GM23248 (cell line): ENCODE measurements at places on chromosomes 7 and 10.
A peak's percentile ranks its signal among the peaks of the same experiment; 100 is the strongest.

DNA sequence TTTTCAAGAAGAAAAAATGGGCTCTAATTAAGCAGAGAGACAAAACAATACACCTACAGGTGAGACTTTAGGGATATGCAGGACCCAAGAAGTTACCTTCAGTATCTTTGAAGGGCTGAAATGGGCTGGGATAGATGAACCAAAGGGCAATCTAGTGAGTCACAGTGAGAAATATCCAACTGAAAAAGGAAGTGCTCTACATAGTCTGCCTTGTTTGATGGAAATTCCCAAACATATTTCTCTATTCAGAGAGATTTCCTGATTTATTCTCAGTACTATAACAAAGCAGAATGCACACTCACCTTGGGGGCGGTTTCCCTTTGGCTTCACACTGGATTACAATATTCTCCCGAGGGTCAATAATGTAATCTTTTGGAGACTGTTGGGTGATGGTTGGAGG is 104.1 kb upstream of the LAMB4 start:
- DNase-seq = peak; percentile 54

DNA sequence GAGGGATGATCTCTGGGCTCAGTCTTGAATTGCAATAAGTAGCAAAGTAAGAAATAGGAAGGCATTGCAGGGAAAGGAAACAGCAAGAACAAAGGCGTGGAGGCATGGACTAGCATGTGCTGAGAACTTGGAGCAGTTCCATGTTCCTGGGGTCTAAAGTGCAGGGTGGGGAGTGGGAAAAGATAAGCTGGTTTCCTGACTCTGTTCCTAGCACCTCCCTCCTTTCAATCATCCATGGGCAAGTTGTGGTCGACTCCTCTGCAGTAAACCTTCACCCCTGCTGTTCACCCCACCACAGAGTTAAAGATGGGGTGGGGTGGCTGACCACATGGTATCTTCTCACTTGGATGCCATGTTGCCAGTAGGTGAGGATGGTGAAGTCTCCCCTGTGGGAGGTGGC is 29.6 kb downstream of the RPS24 start:
- no peak for DNase-seq

GRCh38 chr7:116672596-116673456 is 830 bp downstream of the MET start:
- peak; percentile 78 for DNase-seq

- DNase-seq = peak; percentile 49
These were observed 57.4 kb upstream of the SVIL start for GRCh38 chr10:29692121-29692539.

DNA sequence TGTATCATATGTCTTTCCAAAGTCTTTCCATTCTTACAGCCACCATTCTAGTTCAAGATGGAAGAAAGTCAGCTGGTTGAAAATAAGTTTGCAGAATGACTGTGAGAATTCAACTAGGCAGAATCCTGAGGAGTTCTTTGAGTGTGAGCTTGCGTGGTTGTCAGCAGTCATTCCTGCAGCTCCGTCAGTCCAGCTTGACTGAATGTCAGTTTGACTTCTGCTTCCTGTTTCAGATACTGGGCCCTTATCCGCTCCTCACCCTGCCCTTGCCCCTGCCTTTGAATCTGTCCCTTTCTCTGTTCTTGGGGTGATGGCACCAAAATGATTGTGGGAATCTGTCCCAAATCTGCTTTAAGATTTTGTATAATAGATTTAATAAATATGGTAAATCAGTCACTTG is 27.8 kb downstream of the SLC26A5 start:
- DNase-seq = no peak

- no peak for DNase-seq
These were observed 202.2 kb downstream of the CACNA2D1 start for GRCh38 chr7:82241356-82241755.

GRCh38 chr10:77104459-77104980 is 533.1 kb downstream of the KCNMA1 start:
- peak; percentile 69 for DNase-seq

GRCh38 chr10:51047857-51048256 is 26.4 kb upstream of the PRKG1 start:
- peak; percentile 39 for DNase-seq

- no peak for DNase-seq
These were observed 22.6 kb downstream of the JCAD start for GRCh38 chr10:30036811-30037210.

GRCh38 chr7:99191869-99192596 is 15.9 kb downstream of the KPNA7 start:
- DNase-seq = no peak

DNA sequence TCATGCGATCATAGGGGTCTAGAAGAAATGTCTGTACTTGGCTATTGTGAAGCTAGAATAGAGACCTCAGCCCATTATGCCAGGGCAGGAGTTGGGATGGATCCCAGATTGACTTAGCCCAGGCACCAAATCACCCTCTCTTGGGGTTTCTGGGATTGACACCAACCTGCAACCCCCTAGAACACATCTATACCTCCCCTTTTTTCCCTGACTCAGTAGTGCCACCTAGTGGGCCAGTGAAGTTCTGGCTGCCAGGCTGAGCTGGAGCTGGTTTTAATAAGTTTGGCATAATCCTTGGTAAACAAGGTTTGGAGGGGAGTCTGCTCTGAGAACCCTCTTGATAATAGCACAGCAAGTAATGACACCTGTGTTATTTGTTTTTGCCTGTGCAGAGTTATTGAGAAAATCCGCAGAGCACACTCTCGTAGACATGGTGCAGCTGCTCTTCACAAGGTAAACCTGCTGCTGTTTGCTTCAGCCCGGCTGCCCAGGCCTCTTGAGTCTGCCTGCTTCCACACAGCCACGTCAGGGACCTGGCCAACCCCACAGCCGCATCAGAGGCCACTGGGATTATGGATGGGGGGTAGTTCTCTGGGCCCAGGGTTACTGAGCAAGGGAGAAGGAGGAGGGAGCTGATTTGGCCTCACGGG is 43.3 kb upstream of the NFKB2 start:
- peak; percentile 64 for DNase-seq

DNA sequence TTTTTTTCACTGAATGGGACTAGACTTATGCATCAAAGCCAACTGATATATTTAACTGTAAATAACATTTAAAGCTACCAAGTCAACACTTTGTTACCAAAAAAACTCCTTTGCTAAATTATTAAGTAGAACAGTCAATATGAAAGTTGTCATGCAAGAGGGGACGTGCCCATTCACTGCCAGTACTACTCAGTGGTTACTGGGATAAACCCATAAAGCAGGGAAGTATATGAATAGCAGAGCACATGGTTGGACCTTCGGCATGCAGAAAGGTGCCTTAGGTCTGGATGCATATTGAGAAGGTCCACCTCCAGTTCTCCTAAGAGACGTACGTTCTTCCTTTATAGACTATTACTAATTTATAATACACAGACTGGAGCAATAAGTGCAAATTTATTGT is 120.1 kb downstream of the SVOPL start:
- DNase-seq = no peak

- DNase-seq = peak; percentile 36
These were observed 9.0 kb upstream of the ARPC1B start for GRCh38 chr7:99365318-99366141.

DNA sequence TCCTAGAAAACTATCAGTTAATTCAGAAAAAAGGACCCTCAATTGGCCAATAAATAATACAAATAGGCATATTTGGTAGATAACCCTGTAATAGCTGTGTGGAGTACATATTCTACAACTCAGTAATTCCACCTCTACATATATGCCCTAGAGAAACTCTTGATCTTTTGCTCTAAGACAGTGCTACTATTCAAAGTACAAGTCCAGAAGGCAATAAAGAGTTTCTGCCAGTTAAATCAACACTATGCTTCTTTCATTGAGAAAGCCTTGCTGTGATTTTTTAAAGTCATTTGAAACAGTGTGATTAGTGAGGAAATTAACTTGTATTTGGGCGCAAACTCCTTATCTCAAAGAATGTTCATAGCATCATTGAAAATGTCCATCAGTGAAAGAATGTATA is 75.6 kb downstream of the ZNRF2 start:
- no peak for DNase-seq

DNA sequence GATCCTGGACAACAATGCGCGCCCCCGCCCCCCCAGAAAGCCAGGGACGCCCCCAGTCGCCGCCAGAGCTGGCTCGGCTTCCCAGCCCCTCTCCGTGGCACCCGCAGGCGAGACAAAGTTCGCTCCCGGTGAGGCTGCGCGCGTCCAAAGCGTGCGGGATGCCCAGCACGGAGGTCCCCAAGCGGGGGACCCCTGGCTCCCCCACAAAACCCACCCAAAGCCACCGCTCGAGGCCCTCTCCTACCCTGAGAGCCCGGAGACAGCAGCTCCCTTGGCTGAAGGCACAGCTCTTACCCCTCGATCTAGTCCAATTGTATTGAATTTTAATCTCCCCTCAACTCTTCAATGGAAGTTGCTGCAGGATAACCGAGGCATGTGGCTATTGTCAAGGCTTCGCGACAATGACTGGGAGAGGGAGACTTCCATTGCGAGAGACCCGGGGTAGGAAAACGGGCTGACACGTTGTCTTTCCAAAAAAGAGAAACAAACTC is 305.3 kb downstream of the PRPF18 start:
- peak; percentile 26 for DNase-seq

- DNase-seq = no peak
These were observed 64.4 kb upstream of the PLPP4 start for GRCh38 chr10:120392671-120393079.

DNA sequence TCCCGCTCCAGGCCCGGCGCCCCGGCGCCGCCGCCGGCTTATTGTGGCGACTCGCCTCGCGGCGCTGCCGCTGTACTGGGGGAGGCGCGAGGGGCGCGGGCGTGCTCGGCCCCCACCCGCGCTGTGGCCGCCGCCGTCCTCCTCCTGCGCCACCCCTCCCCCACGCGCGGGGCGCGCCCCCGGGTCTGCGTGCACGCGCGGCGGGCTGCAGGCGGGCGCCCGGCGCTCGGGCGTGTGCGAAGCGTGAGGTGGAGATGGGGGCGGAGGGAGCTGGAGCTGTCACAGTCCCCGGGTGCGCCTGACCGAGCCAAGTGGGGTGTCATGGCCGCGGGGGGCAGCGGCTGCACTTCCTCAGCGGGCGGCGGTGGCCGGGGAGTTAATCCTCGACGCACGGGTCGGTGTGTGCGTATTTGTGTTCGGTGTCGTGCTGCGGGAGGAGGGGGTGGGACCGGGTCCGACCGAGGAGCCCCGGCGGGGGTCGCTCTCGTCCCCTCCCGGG is 672 bp downstream of the LCOR start:
- peak; percentile 92 for DNase-seq

- no peak for DNase-seq
These were observed 155.5 kb downstream of the SNX10 start for GRCh38 chr7:26447116-26447515.

GRCh38 chr7:33061282-33061937 is 1.2 kb downstream of the NT5C3A start:
- DNase-seq = peak; percentile 29

- DNase-seq = peak; percentile 18
These were observed 446.9 kb downstream of the KIF20B start for GRCh38 chr10:90148116-90148855.

- DNase-seq = peak; percentile 72
These were observed 51.9 kb upstream of the CAPZA2 start for GRCh38 chr7:116810267-116811116.

GRCh38 chr7:101066141-101066832 is 19.0 kb upstream of the TRIM56 start:
- no peak for DNase-seq

DNA sequence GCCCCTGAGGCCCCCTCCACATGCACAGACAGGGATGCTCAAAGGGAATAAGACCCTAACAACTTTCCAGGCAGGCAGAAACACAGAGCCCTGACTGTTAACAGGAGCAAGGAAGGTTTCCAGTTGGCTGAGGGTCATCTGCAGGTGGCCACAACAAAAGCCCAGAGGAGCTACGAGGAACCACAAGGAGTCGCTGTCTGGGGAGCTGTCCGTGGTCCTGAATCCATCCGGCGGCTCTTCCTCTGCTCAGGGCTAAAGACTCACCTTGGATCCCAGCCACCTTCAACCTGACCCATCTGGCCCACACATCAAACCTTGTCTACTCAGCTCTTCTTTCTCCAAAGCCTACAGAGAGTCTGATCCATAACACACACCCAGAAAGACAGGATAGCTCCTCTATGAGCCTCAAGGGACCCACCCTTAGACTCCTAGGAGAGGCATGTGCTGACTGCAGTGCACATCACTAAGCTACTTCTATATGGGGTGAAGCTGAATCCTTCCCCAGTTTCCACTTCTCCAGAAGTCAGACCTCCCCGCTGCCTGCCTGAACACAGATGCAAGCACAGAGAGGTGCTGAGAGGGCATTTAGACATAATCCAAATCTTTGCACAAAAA is 104.0 kb downstream of the SLIT1 start:
- peak; percentile 72 for DNase-seq

- peak; percentile 38 for DNase-seq
These were observed 145.3 kb downstream of the NOC3L start for GRCh38 chr10:94217411-94217810.

- DNase-seq = no peak
These were observed 7.3 kb upstream of the ELFN1 start for GRCh38 chr7:1662767-1663166.

- DNase-seq = no peak
These were observed 27.3 kb downstream of the AHCYL2 start for GRCh38 chr7:129252128-129252527.

GRCh38 chr7:126495001-126495400 is 757.7 kb downstream of the GRM8 start:
- DNase-seq = no peak

DNA sequence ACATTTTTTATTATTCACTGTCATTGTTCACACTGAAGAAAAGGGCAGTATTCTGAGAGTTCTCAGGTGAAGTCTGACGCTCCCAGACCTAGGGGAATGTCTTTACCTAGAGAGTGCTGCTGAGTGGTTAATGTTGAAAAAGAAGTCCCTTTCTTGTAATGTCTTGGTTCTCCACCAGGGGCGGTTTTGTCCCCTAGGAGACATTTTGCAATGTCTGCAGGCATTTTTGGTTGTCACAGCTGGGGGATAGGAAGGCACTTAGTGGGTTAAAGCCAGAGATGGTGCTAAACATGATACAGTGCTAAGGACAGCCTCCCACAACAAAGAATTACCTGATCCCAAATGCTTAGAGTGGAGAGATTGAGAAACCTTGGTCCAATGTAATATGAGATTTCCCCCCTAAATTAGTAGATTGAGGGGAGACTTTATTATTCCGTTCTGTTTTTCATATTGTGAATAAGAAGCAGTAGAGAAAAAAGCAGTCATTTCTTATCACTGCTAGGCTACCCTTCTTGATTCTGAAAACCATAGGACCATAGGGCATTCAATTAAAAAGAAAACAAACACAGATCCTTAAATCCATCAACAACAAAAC is 13.1 kb downstream of the UMAD1 start:
- DNase-seq = peak; percentile 23

- peak; percentile 90 for DNase-seq
These were observed 14.3 kb downstream of the SEMA3D start for GRCh38 chr7:85172530-85172941.

DNA sequence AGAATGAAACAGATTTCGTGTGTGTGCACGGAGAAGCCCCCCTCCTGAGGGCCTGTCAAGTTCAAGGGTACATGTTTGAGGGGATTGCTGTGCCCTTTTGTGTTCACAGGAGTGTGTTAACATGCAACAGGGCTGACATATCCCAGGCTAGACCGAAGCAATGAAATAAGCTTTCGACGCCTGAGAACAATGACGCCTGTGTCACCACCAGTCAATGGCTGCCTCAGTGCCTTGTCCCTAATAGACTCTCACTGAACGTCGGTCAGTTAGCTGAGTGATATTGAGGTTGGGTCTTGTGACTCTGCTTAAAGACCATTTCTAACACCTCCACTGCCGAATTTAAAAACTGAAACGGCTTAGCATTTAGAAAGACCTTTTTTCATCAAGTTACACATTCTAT is 175.2 kb upstream of the TCF7L2 start:
- no peak for DNase-seq

GRCh38 chr10:70891627-70892026 is 3.3 kb upstream of the PCBD1 start:
- DNase-seq = peak; percentile 36
